COR-L47 (cell line): ENCODE measurements at places on chromosomes 1 and 21.

DNA sequence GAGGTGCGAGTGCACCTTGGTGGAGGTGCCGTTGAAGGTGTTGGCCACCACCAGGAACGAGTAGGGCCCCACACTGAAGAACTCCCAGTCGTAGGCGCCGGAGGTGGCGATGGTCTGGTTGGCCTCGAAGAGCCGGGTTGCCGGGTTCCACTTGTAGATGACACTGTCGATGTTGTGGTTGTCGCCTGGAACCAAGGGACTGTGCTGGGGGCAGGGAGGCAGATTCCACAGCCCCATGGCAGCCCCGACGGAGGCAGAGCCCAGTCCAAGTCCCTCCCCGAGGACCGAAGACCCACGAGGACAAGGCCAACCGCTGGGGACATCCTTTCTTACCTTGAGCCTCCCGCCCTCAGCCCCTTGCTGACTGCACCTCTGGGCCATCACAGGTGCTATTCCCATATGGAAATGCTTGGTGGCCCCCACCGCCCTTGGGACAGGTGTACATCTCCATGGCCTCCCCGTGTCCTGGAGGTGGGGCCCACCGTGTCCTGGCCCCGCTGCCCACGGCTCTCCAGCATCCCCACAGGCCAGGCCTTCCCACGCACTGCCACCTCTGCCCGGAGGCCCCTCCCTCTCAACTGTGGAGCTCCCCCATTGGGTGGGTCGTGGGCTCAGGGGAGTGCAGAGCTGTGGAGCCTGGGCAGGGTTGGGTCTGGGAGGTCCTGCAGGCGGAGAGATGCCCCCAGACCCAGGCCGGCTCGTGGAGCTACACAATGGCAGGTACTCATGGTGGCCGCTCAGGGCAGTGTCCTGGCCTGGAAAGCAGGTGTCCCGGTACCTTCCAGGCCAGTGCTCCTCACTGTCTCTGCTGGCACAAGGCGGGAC is 17.9 kb downstream of the KRTAP10-1 start:
- DNase-seq: no peak

GRCh38 chr21:39730418-39731157 is 14.4 kb upstream of the IGSF5 start:
- no peak for DNase-seq

GRCh38 chr1:218394989-218395388 is 49.9 kb downstream of the TGFB2 start:
- no peak for DNase-seq

GRCh38 chr1:1971017-1971416 is 32.6 kb downstream of the CFAP74 start:
- no peak for DNase-seq

DNA sequence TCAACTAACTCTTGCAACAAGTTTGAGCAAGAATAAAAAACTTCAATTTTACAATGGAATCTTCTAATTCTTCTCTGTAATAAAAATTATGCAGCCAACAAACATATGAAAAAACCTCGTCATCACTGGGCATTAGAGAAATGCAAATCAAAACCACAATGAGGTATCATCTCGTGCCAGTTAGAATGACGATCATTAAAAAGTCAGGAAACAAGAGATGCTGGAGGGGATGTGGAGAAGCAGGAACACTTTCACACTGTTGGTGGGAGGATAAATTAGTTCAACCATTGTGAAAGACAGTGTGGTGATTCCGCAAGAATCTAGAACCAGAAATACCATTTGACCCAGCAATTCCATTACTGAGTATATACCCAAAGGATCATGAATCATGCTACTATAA is 327.5 kb upstream of the LYPLAL1 start:
- DNase-seq: no peak

- DNase-seq: no peak
Measured at GRCh38 chr1:244296447-244296846, 155.3 kb downstream of the ADSS2 start.

GRCh38 chr1:24827379-24828135 is 82.3 kb downstream of the CLIC4 start:
- DNase-seq: no peak

DNA sequence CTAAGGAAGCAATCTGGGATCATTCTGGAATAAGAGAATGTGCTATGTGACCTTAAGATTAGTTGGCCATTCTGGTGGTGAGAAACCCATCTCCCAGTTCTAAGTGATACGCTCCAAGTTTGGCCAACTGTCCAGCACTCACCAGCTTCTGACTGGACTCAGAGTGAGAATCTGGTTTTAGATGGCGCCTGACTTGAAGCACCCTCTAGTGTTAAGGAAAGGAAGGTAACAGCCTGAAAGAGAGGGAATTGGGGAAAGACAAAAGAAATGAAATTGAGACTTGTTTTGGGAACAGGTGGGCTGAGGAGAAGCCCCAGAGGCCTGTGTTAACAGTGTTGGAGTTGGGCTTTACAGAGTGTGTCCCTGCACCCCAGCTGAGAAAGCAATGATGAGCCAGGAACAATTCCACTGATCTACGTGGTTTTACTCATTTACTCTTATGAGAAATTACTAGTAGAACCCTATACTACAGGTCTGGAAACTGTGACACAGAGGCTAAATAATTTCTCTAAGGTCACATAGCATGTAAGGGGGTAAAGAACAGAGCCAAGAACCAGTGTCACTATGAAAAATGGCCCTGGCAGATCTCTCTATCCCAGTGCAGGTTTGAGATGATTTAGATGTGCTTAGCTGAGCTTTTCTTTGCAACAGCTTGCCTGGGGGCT is 9.3 kb upstream of the FCAMR start:
- peak; percentile 5 for DNase-seq

GRCh38 chr1:222601257-222601656 is 11.5 kb upstream of the TAF1A start:
- DNase-seq: no peak

GRCh38 chr1:185238447-185238846 is 78.6 kb downstream of the IVNS1ABP start:
- DNase-seq: no peak

DNA sequence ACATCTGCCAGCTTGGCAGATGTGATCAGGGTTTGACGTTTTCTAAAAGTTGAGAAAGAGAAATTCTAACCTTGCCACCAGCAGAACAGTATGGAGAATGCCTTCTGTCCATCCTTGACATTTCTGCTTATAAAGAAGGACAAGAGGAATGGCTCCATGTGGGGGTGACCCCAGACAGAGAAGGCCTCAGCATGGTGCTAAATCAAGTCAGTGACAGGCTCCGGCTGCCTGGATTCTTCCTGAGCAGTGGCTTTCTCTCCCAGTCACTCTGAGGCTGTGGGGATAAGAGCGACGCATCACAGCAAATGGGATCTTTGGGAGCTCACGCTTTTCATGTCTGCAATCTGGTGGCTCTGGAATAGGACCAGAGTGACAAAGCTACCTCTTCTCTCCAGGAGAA is 640.2 kb upstream of the CAMK1G start:
- DNase-seq: no peak

- no peak for DNase-seq
Measured at GRCh38 chr1:82722608-82723007, 921.9 kb downstream of the ADGRL2 start.

GRCh38 chr21:40185208-40185607 is 318.0 kb downstream of the PCP4 start:
- no peak for DNase-seq

DNA sequence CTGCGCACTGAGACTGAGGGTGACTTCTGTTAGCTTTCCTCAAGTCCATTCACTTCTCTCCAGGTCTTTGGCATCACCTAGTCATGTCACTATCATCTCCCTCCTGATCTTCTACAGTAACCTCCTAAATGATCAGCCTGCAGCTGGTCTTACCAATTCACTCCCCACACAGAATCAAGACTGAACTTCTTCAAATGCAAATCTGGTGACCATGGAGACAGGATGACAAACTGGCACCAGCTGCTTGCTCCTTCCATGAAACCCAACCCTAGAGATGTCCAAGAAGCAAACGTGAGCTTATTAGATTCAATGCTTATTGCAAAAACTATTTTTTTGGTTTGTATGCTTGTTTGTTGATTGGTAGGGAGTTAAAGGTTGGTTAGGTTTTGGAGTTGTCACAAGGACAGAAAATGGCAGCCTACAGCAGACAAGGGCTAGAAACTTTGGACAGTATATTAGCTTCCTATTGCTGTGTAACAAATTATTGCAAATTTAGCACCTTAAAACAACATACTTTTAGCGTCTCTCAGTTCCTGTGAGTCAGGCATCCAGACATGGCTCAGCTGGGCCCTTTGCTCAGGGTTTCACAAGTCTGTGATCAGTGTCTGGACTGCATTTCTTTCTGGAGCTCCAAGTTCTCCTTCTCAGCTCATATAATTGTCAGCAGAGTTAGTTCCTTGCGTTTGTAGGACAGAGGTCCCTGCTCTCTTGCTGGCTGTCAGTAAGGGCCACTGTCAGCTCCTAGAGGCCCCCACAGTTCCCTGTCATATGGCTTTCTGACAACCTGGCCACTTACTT is 53.3 kb upstream of the GJA8 start:
- no peak for DNase-seq

DNA sequence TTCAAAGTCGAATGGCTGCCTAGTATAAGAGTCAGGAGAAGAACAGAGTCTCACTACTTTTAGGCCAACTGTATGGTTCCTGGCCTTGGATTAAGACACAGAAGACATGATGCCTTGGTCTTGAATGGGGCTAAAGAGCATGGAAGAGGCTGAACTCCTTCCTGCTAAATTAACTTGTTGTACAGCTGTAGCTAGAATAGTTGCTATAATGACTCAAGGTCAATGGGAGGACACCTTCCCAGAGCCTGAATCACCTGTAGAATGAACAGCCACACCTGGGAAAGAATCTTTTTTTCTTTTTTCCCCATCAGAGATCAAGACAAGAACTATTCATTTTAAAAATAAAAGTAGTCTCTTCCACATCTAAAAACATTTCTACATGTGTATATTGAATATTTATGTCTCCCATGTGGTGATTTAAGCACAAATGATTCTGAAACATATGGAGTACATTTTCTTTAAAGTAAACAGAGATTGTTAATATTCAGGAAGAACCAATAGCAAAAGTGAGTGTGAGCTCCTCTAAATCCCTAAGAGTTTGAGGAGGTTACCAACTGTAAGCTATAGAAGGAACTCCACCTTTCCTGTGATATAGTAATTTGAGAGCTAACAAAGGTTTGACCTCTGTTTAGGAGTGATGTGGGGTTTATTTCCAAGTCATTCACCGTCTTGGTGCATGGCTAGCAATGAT is 191.3 kb downstream of the TGFB2 start:
- no peak for DNase-seq

GRCh38 chr1:54253480-54253879 is 53.5 kb downstream of the MRPL37 start:
- no peak for DNase-seq

- DNase-seq: no peak
Measured at GRCh38 chr1:39729030-39729429, 9.7 kb upstream of the PPIE start.
